IPS-NIHi11 (cell line): ENCODE measurements at places on chromosomes 1 and 21.
A peak's percentile ranks its signal among the peaks of the same experiment; 100 is the strongest.

- DNase-seq, result no peak
These were observed 139.3 kb downstream of the NFIA start for GRCh38 chr1:61221642-61222041.

DNA sequence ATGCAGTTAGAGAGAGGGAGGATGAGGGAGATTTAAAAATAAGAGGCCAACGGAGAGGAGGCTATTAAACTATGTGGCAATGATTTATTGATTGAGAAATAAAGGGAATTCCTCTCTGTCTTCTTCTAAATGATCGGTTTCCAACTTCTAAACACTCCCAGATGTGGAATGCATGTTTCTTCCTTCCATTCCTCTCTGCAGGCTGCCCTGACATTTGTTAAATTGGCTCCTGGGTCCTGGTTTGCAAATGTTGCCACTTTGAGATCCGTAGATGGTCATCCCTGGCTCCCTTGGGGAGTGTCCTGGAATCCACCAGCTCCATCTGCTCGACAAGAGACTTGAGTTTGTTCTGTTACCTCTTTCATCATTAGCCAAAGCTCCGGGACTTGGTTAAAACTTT is 10.3 kb upstream of the C1orf198 start:
- DNase-seq, result no peak

DNA sequence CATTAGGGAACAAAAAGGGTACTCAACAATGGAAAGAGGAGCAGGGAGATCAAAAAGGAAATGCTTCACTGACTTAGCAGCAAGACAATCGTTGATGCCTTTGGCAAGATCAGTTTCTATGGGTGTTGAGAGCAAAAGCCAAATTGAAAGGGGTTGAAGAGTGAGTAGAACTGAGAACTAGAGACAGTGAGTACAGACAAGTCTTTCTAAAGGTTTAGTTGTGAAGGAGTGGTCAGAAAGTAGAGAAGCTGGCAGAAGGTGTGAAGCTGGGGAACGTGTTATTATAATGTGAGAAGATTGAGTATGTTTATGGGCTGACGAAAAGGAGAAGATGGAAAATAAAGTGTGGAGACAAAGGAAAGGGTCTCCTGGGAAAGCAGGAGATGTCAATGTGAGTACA is 221.2 kb upstream of the USP25 start:
- no peak for DNase-seq

DNA sequence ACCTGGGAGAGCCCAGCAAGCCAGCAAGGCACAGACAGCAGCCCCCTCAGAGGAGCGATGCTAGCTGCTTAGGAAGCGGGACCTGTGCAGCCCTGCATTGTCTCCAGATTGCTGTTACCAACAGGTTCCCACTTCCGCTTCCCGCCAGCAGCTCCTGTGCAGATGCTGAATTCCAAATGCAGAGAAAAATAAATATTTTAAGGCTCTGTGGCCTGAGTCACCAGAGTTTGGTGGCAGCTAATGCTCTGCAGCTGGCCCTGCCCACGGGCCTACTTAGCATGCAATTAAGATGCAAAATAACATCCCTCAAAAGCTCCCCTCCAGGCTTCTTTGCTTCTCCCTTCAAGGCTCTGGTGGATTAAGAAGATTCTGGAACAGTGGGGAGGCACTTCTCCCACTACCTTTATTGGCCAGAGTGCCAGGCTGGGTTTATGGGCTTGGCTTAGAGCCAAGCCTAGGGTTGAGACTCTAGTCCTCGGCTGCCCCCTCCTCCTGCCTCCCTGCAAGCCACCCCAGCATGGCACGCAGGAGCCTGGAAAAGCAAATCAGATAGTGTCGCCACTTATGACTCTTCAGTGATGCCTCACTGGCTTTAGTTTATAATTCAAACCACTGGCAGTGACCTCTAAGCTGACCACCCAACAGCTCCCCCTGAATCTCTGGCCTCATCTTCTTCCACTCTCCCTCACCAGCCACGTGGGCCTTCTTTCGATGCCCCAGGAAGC is 207.1 kb upstream of the ZC3H12A start:
- DNase-seq, result peak; percentile 38

- DNase-seq, result no peak
These were observed 47.7 kb downstream of the TPR start for GRCh38 chr1:186327331-186327730.

DNA sequence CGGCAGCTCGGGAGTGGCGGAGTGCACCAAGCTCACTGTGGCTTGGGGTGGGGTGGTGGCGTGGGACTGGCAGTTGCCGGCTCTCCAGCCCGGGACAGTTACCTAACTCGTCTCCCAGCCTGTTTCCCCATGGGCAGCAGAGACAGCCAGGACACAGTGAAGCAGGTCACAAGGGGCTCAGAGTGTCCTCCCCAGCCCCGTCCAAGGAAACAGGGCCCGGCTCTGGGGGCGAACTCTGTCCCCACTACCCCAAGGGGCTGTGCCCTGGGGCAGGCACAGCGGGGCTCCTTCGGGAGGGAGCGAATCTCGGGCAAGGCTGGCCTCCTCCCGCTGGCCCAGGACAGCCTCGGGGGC is 759 bp downstream of the GPR157 start:
- DNase-seq, result no peak

GRCh38 chr21:42555756-42556438 is 42.2 kb downstream of the SLC37A1 start:
- DNase-seq, result no peak

DNA sequence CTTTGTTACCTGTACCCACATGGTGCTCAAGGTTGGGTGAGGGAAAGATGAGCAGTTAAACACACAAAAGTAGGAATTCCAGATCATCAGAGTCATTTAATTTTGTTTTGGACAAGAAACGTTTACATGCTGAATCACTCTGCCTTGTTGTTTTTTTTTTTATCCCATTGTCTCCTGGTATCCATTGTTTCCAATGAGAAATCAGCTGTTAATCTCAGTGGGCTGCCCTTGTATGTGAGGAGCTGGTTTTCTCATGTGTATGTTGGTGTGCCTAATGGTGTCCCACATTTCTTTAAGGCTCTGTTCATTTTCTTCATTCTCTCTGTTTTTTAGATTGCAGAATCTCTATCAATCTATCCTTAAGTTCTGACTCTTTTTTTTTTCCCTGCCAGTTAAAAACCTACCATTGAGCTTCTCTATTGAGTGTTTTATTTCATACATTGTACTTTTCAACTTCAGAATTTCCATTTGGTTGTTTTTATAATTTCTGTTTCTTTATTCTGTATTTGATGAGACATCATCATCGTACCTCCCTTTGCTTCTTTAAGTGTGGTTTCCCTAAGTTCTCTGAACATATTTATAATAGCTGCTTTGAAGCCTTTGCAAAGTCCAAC is 8.8 kb upstream of the OBSCN start:
- DNase-seq, result no peak

DNA sequence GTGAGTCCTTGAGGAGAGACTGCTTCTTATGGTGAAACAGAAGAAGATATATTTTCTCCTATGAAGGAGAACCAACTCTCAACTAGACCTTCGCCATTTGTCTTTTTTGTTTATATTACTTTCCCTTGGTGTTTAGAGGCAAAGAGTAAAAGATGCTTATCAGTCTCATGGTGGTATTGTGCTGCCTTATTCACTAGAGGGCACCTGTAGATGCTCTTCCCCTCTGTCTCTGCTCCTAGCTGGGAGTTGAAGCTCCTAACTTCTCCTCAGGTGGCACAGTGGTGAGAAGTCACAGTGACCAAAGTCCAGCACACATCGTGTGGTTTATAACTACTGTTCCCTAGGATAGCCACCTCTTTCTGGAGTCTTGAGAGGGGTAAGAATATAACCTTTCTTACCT is 1359.6 kb downstream of the PLA2G4A start:
- no peak for DNase-seq

GRCh38 chr1:228074954-228075730 is 7.4 kb upstream of the ARF1 start:
- no peak for DNase-seq

- no peak for DNase-seq
These were observed 341.2 kb downstream of the HHAT start for GRCh38 chr1:210669951-210670350.
